ENCODE measurements at places on chromosomes 12 and 14. TPM values are rescaled to one million over a fixed set of nuclear protein-coding genes. Genes with fewer than 3 reads are reported as not detected.

The CEBPE gene
- total RNA-seq, result not detected

DNA sequence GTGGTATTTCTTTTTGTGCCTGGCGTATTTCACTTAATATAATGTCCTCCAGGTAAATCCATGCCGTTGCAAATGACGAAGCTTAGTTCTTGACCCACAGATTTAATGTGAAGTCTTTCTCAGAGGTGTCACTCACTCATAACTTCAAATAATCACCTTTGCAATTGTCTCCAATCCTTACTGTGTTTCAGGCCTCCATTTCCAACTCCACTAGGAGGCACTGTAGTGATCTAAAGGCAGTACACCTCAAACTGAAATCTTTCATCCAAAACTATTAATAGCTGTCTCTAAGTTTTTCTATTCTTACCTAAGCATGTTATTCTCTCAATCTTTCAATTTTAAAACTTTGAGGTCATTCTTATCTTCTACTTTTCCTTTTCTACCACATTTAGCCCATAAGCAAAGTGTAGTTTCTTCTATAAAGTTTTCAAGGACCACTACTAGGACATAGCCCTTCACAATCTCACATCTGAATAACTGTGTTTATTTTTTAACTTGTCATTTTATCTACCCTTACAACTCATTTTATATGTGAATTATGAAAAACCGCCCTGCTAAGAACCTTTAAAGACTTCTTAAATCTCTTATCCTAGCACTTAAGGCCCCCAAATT lies 25.5 kb upstream of the FBXO34 start:
- no peaks in the 10 kb centered on the region for H3K36me3 ChIP-seq
- no peak overlapping the region for H3K27ac ChIP-seq
- H3K4me1 ChIP-seq, result no peaks in the 10 kb centered on the region
- no peak overlapping the region for H3K4me3 ChIP-seq
- no peak for DNase-seq

- H3K27me3 ChIP-seq, result no peaks in the 10 kb centered on the region
- H3K4me1 ChIP-seq, result no peaks in the 10 kb centered on the region
- H3K27ac ChIP-seq, result no peak overlapping the region
- H3K36me3 ChIP-seq, result peaks cover 12% of the 10 kb centered on the region
- H3K4me3 ChIP-seq, result no peak overlapping the region
Observed at GRCh38 chr14:58356268-58356667, 39.5 kb upstream of the TOMM20L start.

DNA sequence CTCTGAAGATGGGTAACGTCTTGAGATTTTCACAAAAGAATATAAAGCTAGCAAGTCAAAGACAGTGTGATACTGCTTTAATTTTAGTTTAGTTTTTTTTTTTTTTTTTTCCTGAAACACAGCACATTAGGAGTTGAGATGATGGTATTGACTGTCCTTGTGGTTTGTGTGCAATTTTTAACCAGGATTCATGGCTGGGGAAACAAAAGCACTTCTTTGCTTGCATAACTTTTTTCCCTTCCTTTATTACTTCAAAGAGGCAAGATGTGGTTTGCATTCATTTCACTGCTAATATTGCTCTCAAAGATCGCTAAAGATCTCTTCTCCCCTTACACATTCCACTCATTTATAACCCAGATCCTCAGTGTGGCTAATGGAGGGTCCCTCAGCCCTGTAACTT lies 157.1 kb upstream of the PZP start:
- H3K4me1 ChIP-seq, result peaks cover 12% of the 10 kb centered on the region
- H3K27ac ChIP-seq, result no peak overlapping the region
- H3K27me3 ChIP-seq, result no peaks in the 10 kb centered on the region
- H3K4me3 ChIP-seq, result no peak overlapping the region
- peaks cover 2% of the 10 kb centered on the region for H3K36me3 ChIP-seq

The CMA1 gene
- not detected for total RNA-seq

- no peak overlapping the region for H3K4me3 ChIP-seq
- H3K4me1 ChIP-seq, result peaks cover 4% of the 10 kb centered on the region
- H3K27ac ChIP-seq, result no peak overlapping the region
- peaks cover 8% of the 10 kb centered on the region for H3K27me3 ChIP-seq
Observed at GRCh38 chr14:23409966-23410635, 2.0 kb upstream of the MYH6 start.

DNA sequence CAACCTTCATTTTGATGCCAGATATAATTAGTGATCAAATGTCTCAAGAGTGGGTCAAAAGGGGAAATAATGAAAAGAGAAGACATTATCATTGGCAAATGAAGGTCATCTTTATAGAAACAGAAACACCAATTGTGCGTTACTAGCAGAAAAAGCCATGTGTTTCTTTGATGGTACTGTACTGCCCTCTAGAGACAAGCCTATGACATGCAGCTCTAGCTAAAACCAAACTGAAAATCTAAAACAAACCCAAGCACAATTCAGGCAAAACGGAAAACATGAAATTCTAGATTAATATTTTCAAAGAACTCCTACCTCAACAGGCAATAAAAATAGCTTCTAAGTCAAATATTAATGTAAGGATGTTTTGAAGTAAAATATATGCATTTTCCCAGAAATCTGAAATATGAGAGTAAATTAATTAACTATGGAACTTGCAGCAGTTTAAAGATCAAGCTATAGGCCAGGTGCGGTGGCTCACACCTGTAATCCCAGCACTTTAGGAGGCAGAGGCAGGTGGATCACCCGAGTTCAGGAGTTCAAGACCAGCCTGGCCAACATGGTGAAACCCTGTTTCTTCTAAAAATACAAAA lies 115.4 kb downstream of the KLHL28 start:
- H3K27ac ChIP-seq, result no peak overlapping the region
- no peak overlapping the region for H3K4me3 ChIP-seq
- H3K27me3 ChIP-seq, result no peaks in the 10 kb centered on the region

DNA sequence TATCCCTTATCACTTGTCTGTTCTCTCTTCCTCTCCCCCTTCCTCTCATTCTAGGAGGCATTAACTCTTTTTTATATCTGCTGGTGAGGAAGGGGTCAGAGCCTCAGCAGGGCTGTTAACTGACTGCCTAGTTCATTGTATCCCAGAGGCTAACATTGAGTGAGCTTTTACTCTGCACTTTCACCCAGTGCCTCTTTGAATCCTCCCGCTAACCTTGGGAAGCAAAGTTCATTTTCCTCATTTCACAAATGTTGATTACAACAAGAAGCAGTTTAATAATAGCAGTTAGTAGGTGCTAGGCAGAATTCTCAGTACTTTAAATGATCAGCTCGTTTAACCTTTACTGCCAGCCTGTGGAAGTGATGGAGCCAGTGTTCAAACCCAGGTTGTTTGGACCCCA lies 75.5 kb downstream of the POLR3B start:
- no peak for DNase-seq
- peaks cover 17% of the 10 kb centered on the region for H3K36me3 ChIP-seq
- no peaks in the 10 kb centered on the region for H3K27me3 ChIP-seq
- peak overlapping the region; percentile 4 for H3K27ac ChIP-seq

- H3K27me3 ChIP-seq, result no peaks in the 10 kb centered on the region
- H3K36me3 ChIP-seq, result peaks cover 2% of the 10 kb centered on the region
- peaks cover 13% of the 10 kb centered on the region for H3K4me1 ChIP-seq
- H3K27ac ChIP-seq, result no peak overlapping the region
- no peak for DNase-seq
- no peak overlapping the region for H3K4me3 ChIP-seq
Observed at GRCh38 chr12:9388379-9388778, 180.2 kb upstream of the PZP start.

The NEUROD4 gene
- total RNA-seq, result 7.3 TPM

The BHLHE41 gene
- not detected for total RNA-seq

The AKT1 gene
- total RNA-seq, result 179 TPM

The SERPINA12 gene
- not detected for total RNA-seq

DNA sequence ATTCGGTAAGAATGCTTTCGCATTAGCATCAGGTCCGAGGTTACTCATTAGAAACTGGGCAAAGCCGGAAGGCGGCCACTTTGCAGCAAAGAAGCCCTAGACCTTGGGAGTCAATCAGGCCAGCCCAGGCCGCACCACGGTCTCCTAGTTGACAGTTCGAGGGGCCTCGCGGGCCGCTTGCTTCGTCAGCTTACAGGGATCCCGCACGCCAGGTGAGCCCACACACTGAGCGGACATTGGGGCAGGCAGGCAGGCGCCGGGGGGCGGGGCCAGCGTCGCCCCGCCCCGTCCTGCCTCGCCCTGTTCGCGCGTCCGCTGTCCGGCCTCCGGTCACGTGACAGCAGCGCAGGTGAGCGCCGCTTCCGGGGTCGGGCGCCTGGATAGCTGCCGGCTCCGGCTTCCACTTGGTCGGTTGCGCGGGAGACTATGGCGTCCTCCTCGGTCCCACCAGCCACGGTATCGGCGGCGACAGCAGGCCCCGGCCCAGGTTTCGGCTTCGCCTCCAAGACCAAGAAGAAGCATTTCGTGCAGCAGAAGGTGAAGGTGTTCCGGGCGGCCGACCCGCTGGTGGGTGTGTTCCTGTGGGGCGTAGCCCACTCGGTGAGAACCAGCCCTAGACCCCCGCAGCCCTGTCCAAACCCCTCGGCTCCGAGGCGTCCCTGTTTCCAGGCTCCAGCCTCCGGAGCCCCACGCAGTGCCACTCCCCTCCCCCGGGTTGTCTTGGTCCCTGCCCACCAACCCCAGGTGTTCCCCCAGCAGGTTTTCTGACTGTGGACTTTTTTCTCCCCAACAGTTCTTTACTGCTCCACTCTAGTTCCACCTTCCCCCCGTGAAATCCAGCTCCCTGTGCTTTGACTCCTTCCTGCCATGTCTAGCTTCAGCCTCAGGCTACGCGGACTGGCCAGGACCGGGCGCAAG lies at the start of gene PIP4K2C:
TSS of gene PIP4K2C (plus strand) at position 329 of the 918 bp plus-strand sequence. CDS start at position 427, 98 bp downstream.
- H3K27me3 ChIP-seq, result peaks cover 16% of the 10 kb centered on the region
- DNase-seq, result no peak
- H3K4me3 ChIP-seq, result peak within 1 kb of the TSS; percentile 93
- peaks cover 2% of the 10 kb centered on the region for H3K36me3 ChIP-seq
- peaks cover 18% of the 10 kb centered on the region for H3K4me1 ChIP-seq

The TAS2R42 gene
- not detected for total RNA-seq

DNA sequence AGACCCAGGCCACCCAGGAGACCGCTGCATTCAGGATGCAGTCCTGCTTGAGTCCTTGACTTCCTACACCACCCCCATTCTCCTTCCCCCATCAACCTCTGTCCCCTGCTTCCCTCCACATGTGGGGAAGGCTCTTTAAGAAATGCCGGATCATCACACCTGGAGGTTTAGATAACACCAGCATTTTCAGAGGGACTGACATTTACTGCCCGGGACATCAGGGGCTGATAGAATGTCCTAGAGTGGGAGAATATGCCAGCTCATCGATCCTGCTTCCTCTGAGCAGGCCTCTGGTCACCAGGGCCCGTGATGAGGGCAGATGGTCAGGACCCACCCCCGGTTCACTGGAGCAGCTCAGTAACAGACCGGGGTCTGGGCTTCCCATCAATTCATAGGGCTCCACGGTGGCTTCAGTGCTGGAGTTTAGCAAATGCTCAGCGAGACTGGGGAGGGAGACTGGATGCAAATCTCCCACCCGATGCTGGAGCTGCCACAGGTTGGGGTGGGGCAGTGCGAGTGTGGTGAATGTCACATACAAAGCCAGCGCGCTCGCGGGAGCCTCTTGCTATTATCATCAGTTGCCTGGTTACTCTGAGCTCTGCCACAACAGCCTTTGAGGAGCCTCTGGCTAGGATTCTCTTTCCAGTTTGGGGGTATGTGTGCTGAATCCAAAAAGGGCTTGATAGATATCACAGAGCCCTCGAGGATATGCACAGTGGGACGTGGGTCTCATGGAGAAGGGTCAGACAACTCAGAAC lies 111.6 kb downstream of the RBM19 start:
- H3K27ac ChIP-seq, result peak overlapping the region; percentile 58
- peak; percentile 9 for DNase-seq
- no peak overlapping the region for H3K4me3 ChIP-seq
- H3K36me3 ChIP-seq, result no peaks in the 10 kb centered on the region
- peaks cover 18% of the 10 kb centered on the region for H3K4me1 ChIP-seq

DNA sequence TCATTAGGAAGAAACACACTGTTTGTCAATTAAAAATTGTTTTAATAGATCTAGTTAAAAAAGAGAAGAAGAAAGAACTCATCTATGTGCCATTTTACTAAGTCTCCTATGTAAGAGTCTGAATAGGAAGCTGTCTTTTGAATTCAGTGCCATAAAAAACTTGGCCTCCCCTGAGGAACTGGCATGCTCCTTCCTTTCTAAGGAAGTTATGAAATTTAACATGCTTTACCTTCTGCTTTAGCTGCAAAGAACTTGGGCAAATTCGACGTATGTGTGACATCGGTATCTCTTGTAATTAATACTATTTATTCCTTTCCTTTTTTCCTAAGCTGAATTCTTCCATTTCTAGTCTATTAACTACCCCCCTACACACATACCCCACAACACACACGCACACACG lies 12.5 kb downstream of the TM7SF3 start:
- H3K36me3 ChIP-seq, result peaks cover 4% of the 10 kb centered on the region
- no peak for DNase-seq
- no peak overlapping the region for H3K27ac ChIP-seq
- no peak overlapping the region for H3K4me3 ChIP-seq
- H3K27me3 ChIP-seq, result no peaks in the 10 kb centered on the region

DNA sequence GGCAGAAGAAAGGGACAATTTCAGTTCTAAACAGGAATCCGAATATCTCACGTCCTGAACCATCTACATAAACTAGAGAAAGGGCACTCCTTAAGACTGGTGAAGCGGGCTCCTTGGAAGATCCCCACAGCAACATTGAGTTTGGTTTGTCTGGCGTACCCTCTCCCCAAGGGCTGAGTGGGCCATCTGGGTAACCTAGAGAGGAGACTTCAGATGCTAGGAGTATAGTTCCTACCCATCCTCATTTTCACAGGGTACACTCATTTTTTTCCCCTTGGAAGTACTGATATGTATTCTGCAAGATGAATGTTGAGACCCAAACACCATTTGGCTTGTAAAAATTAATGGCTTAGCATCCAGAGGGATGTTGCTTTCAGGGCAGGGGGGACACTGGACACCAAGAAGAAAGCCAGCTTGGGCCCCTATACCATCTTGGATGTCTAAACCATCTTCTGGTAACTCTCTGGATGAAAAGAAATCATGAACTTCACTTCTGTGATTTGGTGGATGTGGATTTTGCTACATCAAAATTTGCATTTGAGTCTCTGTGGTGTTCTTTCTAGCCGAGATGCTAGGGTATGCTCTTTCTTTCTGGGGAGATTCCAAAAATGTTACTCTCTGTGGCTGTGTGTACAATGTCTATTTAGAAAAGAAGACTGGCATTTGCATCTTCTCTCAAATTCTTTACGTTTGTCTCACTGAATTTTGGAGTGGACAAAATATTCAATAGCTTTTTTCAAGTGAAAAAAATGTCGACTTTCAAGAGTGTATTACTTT lies 97.7 kb downstream of the ETV6 start:
- DNase-seq, result no peak
- H3K4me1 ChIP-seq, result peaks cover 12% of the 10 kb centered on the region
- no peaks in the 10 kb centered on the region for H3K36me3 ChIP-seq
- no peaks in the 10 kb centered on the region for H3K27me3 ChIP-seq
- no peak overlapping the region for H3K4me3 ChIP-seq

GRCh38 chr12:88553941-88554658 lies 26.2 kb downstream of the KITLG start:
- DNase-seq, result no peak
- H3K4me1 ChIP-seq, result peaks cover 21% of the 10 kb centered on the region
- H3K4me3 ChIP-seq, result no peak overlapping the region
- H3K36me3 ChIP-seq, result no peaks in the 10 kb centered on the region
- H3K27me3 ChIP-seq, result no peaks in the 10 kb centered on the region

The ORMDL2 gene
- 32.6 TPM for total RNA-seq

- H3K27me3 ChIP-seq, result no peaks in the 10 kb centered on the region
- H3K4me1 ChIP-seq, result peaks cover 45% of the 10 kb centered on the region
- H3K36me3 ChIP-seq, result peaks cover 8% of the 10 kb centered on the region
- H3K27ac ChIP-seq, result peak overlapping the region; percentile 96
Observed at GRCh38 chr14:104665657-104666522, 23.5 kb upstream of the INF2 start.

The IFNG gene
- not detected for total RNA-seq

GRCh38 chr14:97902630-97903029 lies 1105.4 kb downstream of the VRK1 start:
- no peaks in the 10 kb centered on the region for H3K27me3 ChIP-seq
- no peaks in the 10 kb centered on the region for H3K4me1 ChIP-seq
- H3K4me3 ChIP-seq, result no peak overlapping the region
- no peak for DNase-seq
- no peaks in the 10 kb centered on the region for H3K36me3 ChIP-seq

The KRT3 gene
- total RNA-seq, result not detected

The LAG3 gene
- total RNA-seq, result 4.7 TPM
